ENCODE measurements at places on chromosomes 3 and 15.

- DNase-seq, result no peak
These were observed 204.6 kb downstream of the GABRG3 start for GRCh38 chr15:27175472-27176153.

GRCh38 chr15:37034835-37035748 is 65.3 kb downstream of the MEIS2 start:
- DNase-seq, result no peak

DNA sequence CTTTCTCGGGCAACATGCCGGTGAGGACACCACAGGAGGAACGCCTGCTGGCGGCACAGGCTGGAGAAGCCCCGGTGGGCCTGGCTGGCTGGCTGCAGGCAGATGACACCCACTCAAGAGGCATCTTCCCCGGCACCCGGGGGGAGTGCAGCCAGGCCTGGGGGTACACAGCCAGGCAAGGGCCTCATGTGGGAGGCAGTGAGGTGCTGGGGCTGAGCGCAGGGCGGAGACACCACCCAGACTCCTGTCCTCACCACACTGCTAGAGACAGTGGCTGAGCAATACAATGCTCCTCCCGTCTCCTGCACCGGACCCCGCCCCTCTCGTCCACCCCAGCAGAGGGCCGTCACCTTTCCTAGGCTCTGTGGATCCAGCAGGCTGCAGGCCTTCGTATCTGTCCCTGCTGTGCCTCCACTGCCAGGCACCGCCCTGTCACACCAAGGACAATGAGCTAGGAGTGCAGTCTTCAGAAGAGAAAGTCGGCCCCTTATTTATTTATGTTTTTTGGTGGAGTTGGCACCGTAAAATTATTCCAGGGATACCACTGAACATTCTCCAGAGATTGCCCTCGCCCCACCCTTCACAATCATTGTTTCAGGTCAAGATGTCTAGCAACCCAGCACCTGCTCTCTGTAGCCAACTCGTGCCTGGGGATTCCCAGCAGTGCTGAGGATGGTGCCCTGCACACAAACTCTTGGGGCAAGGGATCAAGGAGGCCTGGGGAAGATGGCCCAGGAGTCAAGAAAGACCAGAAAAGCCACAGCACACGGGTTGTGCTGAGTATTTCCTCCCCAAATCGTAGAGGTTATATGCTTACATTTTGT is 129.1 kb downstream of the ATP10A start:
- DNase-seq, result no peak

DNA sequence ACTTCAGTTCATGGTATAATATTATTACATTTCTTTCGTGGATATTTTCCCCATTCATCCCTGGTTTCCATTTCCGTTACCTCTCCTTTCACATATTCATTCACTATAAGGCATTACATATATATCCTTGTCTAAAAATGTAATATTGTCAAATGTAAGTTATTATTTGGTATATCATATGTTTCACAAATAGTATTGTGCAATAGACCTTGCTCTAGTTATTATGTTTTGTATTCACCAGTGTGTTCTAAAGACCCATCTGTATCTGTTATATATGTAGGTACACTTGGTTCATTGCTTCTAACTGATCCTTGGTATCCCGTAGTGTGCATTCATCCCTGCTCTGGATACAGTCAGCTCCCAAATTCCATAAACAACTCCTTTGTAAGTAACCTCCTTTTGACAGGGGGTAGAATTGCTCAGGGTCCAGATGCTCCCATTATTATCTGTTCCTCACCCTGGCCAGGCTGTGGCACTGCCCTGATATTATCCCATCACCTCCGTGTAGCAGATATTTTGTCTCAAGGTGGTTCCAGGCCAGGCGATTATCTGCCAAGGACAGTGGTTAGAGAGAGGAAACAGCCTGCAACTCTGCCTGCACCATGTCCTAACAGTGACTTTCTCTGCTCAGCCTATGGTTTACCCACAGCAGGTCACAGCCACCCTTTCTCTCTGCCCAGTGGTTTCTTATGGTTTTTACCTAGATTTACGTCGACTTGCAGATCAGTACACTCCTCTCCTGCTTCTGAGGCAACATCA is 29.2 kb downstream of the PAQR9 start:
- no peak for DNase-seq

- DNase-seq, result no peak
These were observed 107.0 kb upstream of the GK5 start for GRCh38 chr3:142332390-142332789.

DNA sequence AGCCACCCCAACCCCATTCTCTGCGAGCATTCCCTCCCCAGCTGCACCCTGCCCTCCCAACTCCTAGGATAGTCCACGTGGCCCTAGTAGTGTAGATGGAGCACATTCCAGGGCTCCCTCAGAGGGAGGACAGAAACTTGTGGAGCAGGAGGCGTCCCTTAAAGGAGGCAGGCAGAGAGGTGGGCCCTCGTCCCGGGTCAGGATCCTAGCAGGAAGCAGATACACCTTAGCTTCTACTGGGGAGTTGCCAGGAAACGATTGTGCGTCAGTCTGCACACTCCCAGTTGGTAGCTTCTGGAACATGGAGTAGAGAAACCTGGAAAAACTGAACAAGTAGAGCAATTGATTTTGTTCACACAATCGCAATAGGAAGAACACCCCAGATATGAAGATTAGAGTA is 43.9 kb upstream of the KLHL25 start:
- DNase-seq, result no peak

DNA sequence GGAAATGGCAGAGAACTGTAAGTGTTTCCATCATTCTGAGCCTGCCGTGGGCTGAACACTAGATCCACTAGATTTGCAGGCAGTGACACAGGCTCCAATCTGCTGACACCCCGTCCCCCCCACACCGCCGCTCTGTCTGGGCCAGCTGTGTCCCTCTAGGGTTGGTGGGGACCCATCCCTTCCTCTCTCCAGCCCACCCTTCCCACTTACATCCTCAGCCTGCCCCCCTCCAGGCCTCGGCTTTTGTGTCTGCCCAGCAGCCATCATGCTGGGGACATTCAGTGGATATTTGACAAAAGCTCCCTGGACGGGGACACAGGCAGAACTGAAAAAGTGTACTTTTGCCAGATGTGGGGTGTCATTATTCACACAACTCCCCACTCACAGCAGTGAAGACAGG is 10.7 kb upstream of the LRRK1 start:
- no peak for DNase-seq

DNA sequence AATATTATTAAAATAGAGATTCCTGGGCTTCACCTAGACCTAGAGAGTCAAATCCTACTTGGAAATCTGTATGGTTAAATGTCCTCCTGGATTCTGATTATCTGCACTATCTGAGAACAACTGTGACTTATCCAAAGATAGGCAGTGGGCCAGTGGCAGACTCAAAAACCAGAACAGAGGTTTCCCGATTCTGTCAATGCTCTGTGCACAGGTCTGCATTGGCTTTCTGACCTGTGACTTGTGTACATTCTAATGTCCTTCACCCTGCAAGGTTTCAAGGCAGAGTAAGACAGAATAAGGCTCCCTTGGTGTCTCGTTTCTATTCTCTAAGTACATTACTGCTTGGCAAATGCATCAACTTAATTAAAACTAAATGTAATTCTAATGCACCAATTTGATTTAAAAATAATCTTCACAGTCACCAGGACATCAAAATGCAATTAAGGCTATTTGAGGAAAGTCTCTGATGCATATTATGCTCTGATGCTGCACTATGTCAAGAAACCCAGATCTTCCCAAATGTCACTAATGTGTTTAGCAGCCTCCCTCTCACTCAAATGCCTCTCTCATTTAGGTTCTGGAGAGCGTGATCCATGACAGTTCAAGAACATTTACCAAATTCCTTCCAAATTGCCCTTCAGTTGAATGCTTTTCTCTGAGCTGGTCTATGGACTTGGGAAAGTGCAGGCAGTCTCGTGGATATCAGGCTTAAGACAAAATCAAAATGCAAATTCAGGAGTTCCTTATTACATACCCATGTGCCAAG is 140.1 kb downstream of the STAC start:
- DNase-seq, result no peak

- no peak for DNase-seq
These were observed 290.7 kb downstream of the GBE1 start for GRCh38 chr3:81470524-81471278.

- DNase-seq, result no peak
These were observed 46.0 kb downstream of the KLF13 start for GRCh38 chr15:31372635-31373091.

DNA sequence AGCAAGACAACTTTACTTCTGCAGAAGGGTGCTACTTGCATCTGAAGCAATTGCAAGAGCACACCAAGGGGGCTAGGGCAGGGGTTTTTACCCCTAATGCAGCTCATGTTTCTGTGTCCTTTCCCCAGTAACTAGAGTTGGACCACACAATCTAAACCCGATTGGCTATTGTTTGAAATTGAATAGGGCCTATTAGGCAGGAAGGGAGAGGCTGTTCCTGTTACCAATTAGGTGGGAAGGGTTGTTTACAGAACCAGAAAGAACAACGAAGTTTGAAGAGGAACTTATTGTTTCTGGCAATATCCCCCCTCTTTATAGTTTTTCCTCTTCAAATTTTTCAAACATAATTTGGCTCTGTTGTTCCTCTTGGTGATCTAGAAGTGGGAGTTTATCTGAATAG is 85.5 kb downstream of the CHCHD4 start:
- DNase-seq, result no peak

DNA sequence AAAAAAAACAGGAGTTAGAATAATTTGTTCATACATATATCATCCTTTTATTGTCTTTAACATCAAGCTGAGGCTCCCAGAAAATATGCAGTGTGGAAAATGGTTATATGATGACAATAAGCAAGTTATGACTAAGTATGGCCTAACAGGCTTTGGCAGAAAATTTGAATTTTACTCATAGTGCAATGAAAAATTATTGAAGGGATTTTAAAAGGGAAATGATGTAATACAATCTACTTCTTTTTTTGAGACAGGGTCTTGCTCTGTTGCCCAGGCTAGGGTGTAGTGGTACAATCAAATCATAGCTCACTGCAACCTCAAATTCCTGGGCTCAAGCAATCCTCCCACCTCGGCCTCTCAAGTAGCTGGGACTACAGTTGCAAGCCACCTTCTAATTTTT is 78.7 kb downstream of the FAIM start:
- DNase-seq, result no peak

DNA sequence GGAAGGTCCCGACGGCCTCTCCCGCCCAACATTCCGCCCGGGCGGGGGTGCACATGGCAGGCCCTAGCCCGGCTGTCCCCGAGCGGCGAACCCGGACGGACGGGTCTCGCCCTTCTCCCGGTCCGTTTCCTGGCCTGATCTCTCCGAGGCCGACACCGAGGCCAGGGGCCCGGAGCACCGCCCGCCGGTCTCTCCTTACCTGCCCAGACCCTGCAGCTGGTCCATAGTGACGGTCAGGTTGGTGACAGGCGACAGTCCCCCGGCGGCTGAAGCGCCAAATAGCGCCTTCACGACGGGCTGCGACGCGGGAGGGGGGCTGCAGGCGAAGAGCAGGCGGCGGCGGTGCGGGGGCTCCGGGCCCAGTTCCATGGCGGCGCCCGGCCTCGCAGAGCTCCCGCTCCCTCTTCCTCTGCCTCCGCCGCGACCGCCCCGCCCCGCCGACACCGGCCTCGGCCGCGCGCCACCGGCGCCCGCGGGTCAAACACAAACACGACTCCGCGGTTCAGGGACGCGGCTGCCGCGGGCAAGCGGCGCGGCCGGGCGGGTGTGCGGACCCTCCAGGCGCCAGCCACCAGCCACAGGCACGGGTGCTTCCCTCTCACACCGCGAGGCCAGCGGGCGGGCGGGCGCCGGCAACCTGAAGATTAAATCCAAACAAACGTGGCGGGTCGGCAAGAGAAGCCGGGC is 495 bp downstream of the CDC25A start:
- DNase-seq, result no peak

DNA sequence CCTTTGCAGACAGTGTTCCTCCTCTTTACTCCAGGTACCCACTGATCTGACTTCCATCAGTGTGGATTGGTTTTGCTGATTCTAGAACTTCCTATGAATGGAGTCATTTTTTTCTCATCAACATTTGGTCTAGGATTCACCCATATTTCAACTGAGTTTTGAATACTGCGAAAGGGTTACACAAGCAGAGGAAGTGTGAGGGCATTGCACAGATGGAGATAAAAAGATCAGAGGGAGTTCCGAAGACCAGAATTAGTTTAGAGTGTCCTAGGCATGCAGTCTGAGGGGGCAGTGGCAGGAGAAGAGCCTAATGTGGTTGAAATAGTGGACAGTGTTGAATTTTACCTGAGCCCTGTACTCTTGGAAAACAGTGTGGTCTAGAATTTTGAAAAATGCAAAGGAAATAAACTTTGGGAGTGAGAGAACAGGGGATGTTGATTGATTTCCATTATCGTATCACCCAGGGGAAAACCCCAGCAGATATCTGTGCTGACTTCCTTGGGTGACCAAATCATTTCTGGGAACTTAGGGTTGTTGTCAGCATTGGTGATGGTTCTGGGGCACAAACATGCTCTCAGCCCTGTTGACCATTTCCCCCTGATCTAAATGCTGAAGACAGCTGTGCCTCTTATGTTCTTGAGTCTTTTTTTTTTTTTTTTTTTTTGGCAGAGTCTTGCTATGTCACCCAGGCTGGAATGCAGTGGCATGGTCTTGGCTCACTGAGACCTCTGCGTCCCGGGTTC is 327.4 kb upstream of the LRRFIP2 start:
- DNase-seq, result no peak

DNA sequence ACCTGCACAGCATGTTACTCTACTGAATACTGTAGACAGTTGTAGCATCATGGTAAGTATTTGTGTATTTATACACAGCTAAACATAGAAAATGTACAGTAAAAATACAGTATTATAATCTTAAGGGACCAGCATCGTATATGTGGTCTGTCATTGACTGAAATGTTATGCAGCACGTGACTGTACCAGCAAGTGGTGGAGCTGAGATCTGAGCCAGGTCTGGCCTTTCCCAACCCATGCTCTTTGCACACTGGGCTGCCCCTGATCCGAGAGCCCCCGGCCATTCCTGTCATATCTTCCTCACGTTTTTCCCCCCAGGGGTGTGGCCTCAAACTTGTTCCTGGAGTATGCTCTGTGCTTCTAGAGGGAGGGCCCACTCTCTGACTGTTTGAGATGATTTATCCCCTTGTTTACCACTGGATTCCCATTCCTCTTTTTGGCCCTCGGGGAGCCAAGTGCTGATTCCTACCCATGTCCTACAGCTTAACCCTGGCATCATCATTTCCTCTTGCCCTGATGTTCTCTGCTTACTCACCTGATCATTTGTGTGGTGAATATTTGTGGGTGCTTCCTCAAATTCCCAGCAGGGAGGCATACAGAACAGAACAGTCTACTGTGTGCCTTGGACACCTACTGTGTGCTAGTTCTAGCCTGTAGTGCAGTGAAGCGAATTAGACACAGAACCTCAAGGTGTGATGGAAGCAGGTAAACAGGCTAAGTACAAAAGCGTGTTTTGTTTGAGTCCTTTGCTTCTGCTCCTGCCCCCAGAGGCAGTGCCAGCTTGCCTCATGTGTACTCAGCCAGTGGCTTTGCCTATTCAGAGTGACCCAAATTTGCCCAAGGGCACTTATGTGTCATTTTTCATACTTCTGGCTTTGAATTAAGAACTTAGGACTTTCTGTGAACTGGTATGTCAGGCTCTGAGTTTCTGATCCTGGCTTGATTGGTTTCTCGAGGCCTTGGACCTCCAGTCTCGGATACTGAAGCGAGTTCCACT is 21.0 kb downstream of the CSRNP1 start:
- no peak for DNase-seq

Data from T-cell (primary cell).